ENCODE measurements at places on chromosomes 11 and 22.

- no peak for DNase-seq
Observed at GRCh38 chr11:44199298-44199697, 103.8 kb downstream of the EXT2 start.

- DNase-seq = no peak
Observed at GRCh38 chr11:83349296-83349695, 63.1 kb upstream of the CCDC90B start.

GRCh38 chr11:46674463-46675287, 25.7 kb downstream of the ARHGAP1 start:
- DNase-seq = peak; percentile 96

DNA sequence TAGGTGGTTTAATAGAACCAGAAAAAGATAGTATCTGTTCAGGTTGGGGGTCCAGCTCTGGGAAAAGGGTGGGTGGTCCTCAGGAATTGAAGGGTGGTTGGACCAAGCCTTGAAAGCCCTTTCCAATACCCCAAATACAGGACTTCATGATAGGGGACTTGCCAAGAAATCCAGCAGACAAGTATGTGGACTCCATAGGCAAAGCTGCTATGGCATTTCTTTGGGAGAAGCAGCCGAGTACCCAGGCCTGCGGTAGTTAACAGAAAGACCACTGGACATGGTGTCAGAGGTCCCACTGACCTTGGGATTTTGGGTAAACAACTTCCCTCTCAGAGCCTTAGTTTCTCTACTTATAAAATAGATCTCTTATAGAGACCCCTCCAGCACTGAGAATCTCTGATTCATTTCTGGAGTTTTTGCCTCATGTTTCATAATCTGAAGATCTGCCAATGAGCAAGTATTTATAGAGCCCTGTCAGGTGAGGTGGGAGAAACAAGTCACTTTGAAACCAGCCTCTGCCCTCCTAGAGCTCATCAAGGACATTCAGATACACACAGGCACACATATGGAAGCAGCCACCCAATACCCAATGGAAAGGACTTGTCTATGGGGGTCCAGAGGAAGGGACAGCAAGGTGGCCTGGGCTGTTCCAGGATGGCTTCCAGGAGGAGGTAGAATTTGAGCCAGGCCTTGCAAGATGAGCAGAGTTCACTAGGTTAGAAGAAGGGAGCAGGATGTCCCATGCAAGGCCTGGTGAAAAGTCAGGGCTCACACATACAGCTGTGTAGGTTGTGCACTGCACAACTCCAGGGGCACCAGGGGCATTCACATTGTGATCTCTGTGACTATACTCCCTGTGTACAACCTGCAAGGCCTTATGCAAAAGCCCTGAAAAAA, 31.0 kb upstream of the ACCSL start:
- no peak for DNase-seq

GRCh38 chr11:65595131-65595530, 469 bp downstream of the KCNK7 start:
- no peak for DNase-seq

DNA sequence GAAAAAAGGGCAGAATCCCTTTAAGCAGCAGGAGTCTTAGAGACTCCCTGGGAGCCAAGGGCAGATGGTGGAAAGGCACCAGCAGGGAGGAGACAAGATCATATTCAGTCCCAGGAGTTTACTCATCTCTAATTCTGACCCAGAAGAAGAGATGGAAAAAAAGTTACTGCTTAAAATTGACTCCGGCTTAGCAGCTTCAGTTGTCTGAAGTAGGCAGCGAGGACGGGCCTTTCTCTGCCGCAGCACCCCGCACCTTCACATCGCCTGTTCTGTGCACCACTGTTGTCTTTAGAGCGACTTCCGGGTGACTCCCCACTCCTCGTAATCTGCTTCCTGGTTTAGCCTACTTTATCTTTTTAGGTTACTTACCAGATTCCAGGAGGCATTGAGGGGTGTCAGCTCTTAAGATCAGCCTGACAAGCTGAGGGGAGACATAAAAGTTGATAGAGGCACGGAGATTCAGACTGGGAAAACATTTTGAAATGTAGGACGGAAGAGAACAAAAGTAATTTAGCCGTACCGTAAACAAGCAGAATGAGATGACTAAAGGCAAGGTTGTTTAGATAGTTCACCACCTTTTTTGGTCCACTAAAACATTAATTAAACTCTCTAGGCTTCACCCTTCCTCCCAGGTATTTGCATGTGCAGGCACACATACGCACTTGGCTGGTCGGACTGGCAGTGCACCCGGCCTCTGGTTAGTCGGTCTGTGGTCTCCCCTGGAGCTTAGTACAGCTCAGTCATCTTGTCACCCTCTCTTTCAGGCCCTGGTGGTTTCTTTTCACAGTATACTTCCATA, 74.3 kb downstream of the CECR2 start:
- peak; percentile 43 for DNase-seq

DNA sequence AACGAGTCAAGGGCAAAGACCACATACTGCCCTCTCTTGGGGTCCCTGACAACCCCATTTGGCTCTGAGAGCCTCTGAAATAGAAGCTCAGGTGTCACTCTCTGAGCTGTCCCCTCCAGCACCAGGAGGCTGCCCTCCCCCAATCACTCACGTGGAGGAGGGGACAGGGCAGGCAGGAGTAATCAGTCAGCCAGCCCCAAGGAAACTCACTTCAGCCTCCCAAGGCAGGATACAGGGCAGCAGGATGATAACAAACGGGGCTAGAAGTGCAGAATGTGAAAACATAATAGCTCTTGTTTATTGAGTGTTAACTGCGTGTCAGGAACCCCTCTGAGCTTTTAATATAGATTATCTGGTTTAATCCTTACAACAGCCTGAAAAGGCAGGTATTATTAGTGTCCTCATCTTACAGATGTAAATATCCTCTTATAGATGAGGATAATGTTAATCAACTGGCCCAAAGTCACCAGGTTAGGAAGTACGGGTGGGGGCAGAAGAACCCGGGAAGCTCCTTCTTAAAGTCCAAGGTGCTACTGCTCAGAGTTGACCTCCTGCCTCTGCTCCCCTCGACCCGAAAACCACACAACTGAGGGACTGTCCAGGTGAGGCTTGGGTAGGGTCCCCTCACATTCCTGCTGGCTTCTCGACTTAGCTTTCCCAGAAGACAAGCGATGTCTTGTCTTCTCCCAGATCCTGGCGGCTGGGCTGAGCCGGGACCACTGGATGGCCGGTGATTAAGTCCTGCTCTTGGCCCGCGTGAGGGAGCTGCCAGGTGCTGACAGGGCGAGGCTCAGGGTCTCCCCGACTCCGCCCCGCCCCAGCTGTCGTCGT, 2.7 kb downstream of the CHRM4 start:
- DNase-seq = peak; percentile 86

- no peak for DNase-seq
Observed at GRCh38 chr11:40573254-40573891, 886.1 kb downstream of the LRRC4C start.

- DNase-seq = peak; percentile 16
Observed at GRCh38 chr11:4465407-4465806, 16.3 kb downstream of the OR52K2 start.

GRCh38 chr22:47566491-47566890, 804.0 kb downstream of the TBC1D22A start:
- no peak for DNase-seq

- DNase-seq = no peak
Observed at GRCh38 chr11:121291319-121291718, 1.3 kb upstream of the SC5D start.

GRCh38 chr11:8028766-8029165, 41.6 kb downstream of the EIF3F start:
- DNase-seq = no peak

GRCh38 chr22:19648419-19648929, 65.8 kb upstream of the SEPTIN5 start:
- peak; percentile 43 for DNase-seq

- DNase-seq = no peak
Observed at GRCh38 chr11:131195661-131196517, 174.5 kb upstream of the NTM start.

DNA sequence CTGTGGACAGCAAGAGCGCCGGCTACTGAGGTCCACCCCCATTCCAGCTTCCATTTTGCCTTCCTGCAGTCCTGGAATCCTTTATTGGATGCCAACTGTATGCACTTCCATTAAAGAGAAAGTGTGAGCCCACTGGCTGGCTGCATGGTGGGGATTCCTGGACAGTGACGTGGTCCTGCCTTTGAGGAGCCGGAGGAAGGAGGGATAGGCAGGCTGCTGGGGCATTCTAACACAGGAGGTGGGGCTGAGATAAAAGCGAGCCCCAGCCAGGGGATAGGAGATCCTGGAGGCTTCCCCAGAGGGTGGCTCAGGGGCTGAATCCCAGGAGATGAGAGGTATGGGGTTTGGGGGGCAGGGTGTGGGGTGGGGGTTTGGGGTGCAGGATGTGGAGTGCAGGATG, 984.7 kb downstream of the BRD1 start:
- peak; percentile 40 for DNase-seq

DNA sequence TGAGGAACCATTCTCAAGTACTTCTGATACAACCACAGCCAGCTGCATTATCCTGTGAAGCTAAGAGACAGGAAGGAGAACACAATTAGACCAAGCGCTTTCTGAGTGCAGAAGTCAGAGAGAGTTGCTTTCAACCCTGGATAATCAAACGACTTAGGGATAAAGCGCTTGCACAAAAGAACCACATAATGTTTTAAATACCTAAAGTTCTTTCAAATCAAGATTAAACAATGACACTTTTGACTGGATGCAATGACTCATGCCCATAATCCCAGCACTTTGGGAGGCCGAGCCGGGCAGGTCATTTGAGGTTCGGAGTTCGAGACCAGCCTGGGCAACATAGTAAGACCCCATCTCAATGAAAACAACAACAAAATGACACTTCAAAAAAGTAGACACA, 145.1 kb downstream of the SWAP70 start:
- DNase-seq = no peak

GRCh38 chr11:69311767-69312385, 17.9 kb downstream of the MYEOV start:
- no peak for DNase-seq

- DNase-seq = peak; percentile 91
Observed at GRCh38 chr11:34358258-34358727, 483 bp upstream of the ABTB2 start.

- DNase-seq = no peak
Observed at GRCh38 chr22:43798492-43798891, 13.6 kb downstream of the EFCAB6 start.

DNA sequence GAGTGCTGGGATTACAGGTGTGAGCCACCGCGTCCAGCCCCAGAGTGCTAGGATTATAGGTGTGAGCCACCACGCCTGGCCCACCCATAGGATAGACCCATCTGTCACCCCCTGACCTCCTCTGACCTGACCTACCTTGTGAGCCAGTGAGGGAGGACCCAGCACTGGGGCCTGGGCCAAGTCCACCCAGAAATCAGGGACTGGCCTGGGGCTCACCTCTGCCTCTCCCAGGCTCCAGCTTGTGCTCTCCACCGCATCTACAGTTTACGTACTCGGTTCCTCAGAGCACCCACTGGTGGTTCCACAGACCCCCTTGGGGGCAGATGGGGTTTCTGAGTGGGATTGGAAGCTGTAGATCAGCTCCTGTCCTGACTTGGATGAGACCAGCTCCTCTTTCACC, 6.4 kb downstream of the SLC29A2 start:
- DNase-seq = no peak

GRCh38 chr22:28034760-28035401, 115.8 kb upstream of the PITPNB start:
- no peak for DNase-seq

DNA sequence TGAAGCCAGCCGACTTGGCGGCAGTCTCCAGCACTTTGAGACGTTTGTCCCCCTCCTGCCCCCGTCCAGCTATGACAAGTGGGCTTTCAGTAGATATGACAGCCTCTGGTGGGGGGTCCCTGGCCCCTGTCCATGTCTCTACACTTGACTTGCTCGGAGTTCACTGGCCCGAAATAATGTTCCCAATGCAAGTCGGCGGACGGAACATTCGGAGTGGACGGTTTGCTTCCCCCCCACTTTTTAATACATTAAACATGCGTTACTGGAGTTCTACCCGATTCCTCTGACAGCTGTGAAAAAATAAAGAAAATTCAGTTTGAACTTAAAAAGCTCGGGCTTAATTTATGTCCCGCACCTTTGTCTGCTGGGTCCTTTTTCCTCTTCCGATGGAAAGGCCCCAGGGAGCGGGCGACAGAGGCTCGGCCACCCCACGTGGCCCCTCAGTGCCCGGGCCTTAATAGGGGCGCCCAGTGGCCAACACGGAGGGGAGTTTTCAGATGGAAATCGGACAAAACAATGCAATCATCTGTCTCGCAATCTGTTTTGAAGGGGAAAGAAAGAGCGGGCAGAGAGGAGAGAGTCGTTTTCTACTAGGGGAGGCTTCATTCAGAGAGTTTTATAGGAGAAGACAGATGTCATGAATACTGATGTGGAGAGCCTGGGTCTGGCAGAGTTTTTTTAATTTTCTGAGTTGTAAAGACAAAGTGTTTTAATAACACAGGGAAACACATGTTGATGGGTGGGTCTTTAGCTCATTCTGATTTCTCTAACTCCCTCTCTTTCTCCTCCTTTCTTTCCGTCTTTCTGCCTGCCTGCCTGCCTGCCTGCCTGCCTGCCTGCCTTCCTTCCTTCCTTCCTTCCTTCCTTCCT, 50.2 kb downstream of the SMIM38 start:
- DNase-seq = no peak

GRCh38 chr11:130829920-130830511, 86.3 kb downstream of the SNX19 start:
- no peak for DNase-seq

GRCh38 chr11:76684516-76684915, 14.0 kb upstream of the LRRC32 start:
- DNase-seq = no peak

- no peak for DNase-seq
Observed at GRCh38 chr22:45107671-45108070, 56.1 kb upstream of the NUP50 start.

GRCh38 chr11:36062796-36063365, 119.0 kb downstream of the LDLRAD3 start:
- DNase-seq = no peak

DNA sequence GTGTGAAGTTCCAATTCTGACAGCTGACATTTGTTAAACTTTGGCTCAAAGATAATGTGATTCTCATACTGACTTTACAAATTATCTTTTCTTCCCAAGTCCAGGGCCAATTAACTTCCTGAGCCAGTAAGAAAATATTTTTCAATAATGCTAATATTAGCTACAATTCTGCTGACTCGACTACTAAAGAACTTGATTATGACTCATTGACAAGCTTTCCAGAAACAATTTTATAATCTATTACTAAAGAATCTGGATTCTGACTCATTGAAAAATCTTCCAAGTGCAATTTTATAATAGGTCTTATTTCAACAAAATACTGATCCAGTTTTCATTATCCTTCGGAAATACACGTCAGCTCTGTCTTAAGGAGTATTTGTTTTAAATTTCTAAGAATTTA, 12.9 kb upstream of the XKR3 start:
- DNase-seq = no peak

GRCh38 chr11:1336836-1337646, 27.6 kb upstream of the TOLLIP start:
- peak; percentile 44 for DNase-seq

GRCh38 chr11:69343401-69344321, 49.7 kb downstream of the MYEOV start:
- DNase-seq = no peak

All from mesendoderm (in vitro differentiated cells).